ENCODE measurements at places on chromosomes 6 and 20.
A peak's percentile ranks its signal among the peaks of the same experiment; 100 is the strongest.

- DNase-seq = no peak
These were observed 8.0 kb downstream of the PRDM13 start for GRCh38 chr6:99614430-99615186.

GRCh38 chr6:170018936-170019817 lies 267.8 kb downstream of the ERMARD start:
- no peak for DNase-seq

GRCh38 chr6:5012519-5012918 lies 8.7 kb upstream of the RPP40 start:
- no peak for DNase-seq

DNA sequence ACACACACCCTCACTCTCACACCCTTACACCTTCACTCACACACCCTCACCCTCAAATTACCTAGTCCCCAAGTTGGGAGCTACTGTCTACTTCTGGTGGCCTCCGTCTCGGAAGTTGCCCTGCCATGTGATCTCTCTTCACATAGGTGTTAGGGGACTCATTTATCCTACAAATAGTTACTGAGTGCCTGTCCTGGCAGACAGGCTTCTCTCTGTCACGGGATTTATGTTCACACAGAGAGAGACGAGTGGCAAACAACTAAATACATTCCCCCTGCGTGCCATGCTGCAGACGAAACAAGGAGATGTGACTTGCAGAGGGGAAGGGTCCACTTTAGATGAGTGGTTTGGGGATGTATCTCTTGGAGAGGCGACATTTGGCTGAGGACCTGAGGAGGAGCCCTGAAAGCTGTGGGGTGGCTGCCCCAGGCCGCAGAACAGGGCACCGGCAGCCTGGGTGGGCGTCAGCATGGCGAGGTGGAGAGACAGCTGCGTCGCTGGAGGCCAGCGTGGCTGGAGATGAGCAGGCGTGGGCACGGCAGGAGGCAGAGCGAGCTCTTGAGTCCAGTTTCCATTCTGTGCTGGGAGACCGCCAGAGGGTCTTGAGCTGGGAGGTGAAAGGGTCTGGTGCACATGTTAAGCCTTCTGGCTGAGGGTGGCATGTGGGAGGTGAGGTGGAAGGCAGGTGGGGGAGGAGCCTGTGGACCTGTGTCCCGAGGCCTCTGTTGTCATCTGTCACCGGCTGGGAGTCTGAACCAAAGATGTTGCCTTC lies 17.2 kb downstream of the DYNLT1 start:
- no peak for DNase-seq

DNA sequence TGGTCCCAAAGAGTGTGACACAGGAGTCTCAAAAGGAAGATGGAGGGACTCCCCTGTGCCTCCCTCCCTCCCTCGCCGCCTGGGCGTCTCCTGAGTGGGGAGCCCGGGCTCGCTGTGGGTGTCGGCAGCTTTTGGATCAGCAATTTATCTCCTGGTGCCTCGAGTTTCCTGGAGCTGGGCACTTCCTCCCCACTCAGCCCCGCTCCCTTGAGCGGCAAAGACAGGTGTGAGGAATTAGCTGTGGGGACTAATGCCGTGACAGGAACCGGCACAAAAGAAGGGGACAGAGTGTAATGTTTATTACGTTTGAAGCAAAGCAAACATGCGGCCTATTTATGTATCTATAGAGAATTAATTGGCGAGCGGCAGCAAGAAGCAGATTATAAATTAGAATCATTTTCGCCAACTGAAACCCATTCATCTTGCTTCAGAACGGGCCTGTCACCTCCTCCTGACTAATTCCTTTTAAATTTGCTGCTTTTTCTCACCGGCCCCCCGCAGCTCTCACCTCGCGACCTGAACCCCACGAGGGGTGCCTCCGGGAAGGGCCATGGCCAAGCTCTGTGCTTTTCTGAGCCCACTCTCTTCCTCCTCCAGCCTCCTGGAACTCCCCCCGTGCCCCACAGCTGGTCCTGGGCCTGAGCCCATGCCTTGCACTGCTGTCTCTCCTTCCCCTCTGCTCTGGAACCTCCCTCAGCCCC lies 8.8 kb upstream of the CDH22 start:
- no peak for DNase-seq

- DNase-seq = peak; percentile 91
These were observed 166.6 kb upstream of the MARCKS start for GRCh38 chr6:113690281-113691259.

DNA sequence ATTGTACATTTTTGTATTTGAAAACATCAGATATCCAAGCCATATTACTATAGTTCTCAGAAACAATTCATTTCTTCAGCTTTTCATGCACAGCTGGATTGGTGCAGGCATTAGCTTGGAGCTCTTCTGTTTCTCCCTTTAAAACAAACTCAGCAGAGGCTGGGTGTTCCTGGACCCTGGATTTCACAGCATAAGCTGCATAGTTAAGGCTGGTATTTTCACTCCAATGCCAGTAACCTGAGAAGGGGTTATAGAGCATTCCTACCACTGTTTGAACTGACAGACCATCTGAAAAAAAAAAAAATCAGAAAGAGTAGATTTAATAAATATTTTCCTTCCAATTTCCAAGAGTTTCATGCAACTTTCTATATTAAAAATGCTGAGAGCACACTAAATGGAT lies 20.1 kb upstream of the FAXC start:
- DNase-seq = no peak

DNA sequence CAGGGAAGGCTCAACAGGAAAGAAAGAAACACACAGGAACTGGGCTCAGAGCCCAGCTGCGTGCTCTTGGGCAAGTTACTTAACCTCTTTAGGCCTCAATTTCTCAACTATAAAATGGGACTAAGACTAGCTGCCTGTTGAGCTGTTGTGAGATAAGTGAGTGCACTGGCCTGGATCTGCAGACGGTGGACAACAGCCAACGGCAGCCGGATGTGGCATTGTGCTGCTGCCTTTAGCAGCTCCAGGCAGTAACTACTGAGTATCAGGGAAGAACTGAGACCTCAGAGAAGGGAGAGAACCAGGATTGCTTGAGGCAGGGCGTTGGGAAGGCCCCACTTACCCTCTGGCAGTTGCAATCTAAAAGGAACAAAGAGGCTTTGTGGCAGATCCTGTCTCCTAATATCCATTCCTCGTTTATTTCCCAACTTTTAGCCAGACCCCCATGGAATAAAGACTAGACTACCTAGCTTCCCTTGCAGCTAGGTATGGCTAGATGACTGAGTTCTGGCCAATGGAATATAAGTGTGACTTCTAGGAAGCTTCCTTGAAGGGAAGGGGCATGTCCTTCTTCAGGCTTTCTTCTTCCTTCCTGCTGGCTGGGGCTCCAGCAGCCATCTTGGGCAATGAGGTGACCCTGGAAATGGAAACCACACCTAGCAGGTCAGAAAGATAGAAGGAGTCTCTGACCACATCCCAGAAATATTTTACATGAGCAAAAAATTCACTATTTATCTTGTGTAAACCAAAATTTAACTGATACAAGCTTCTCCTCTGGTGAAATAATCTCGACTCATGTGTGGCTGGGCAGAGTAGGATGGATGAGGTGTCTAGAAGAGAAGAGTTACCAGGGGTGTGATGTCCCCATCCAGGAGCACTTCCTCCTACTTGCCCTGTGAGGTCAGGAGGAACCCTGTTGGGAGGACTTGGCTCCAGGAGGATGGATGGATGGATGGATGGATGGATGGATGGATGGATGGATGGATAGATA lies 67.6 kb downstream of the MRPL14 start:
- no peak for DNase-seq

DNA sequence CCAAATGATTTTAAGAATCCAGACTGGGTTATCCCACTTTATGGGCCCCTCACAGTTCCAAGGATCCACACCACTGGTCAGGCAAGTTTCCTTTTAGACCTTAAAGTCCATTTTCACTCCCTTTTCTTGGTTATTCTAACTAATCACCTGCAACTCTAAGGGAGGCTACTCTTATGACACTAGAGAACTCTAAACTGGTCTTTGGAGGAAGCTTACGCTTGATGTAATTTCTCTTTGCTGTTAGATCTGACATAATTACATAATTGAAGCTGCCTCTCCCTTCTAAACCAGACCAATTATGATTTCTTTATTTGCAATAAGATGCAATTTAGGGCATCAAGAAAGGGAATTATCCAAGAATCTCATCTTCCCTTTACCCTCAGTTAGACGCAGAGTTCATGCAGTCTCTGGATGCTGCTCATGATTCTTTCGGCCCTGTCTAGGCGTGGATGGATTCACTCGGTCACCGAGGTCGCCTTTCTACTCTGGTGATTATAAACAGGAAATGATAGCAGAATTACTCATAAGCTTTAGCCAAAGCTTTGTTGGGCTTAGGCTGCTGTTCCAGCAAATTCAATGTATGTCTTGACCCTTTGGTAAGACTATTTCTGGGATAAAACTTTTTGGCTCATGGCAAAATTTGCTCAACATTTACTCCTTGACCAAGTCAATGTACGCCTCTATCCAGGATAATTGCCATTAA lies 166.4 kb upstream of the PRND start:
- peak; percentile 31 for DNase-seq

- DNase-seq = no peak
These were observed 659 bp downstream of the TAF4 start for GRCh38 chr20:62064770-62065673.

Data from kidney epithelial cell (primary cell).